ENCODE measurements at places on chromosomes 4 and X.

DNA sequence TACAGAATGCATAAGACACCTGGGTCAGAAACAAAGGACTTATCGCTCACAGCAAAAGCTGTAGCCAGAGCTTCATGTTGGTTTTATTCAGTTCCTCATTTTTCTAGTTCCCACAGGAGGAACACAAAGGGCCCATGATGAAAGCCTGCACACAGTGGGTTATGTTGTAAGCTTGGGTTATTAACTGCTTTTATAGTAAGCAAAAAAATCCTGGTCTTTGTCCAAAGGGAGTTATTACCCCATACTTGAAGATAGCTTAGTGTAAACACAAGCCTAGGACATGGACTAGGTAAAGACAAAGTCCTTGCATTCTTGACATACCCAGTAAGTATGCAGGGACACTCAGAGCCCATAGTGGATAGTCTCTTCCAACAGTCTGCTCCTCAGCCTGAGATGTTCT, 11.7 kb downstream of the BBS12 start:
- peak; percentile 82 for DNase-seq

- no peak for DNase-seq
These were observed 31.5 kb downstream of the PRPS1 start for GRCh38 chrX:107659768-107660167.

- no peak for DNase-seq
These were observed 162.9 kb downstream of the LRBA start for GRCh38 chr4:150852216-150852615.

- no peak for DNase-seq
These were observed 15.8 kb downstream of the NLGN3 start for GRCh38 chrX:71160475-71160874.

- DNase-seq = no peak
These were observed 133.2 kb downstream of the TLL1 start for GRCh38 chr4:166006217-166006616.

DNA sequence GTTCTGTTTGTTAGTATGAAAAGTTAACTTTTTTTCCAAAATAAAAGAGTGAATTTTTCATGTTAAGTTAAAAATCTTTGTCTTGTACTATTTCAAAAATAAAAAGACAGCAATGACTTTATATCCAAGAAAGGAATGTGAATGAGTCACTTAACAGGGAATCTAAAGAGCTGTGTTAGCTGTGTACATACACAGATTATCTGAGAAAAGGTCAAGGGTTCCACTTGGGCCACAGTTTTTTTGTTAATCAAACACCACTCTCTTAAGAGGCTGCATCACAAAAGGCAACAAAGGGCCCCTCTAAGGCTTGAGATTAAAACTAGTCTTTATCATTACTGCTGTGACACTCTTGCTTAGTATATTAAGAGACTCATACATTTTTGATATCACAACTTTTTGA, 82.1 kb downstream of the FIP1L1 start:
- no peak for DNase-seq

DNA sequence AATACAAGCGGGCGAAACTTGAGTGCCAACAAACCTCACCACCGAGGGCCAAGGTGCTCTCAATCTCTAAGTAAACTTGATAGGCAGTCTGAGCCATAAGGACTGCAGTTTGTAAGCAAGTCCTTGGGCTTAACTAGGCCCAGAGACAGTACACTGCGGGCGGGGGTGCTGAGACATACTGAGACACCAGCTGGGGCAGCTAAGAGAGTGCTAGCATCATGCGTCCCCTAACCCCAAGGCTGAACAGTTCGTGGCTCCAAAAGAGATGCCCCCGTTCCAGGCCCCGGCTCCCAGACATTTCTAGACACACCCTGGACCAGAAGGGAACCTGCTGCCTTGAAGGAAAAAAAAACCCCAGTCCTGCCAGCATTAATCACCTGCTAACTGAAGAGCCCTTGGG, 126.8 kb upstream of the PRDX4 start:
- no peak for DNase-seq

DNA sequence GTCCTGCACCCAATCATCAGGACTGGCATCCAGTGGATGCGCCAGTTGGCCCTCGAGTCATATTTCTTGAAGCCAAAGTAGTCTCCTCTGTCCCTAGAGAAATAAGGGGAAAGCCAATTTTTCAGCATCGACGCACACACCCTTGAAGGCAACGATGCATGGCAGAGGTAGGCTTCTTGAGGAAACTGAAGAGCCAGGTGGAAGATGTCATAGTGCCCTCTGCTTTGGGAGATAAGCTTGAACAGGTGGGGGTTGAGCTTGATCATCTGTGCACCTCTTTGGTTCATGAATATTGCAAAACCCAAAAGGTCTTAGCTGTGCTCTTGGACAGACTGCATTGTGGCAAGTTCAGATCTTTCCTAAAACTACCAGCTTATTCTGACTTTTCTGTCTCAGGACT, 34.6 kb upstream of the WDR1 start:
- no peak for DNase-seq

- no peak for DNase-seq
These were observed 7.2 kb downstream of the NR0B1 start for GRCh38 chrX:30301963-30302362.

GRCh38 chr4:41569961-41570360, 32.0 kb downstream of the LIMCH1 start:
- DNase-seq = no peak

- no peak for DNase-seq
These were observed 132.2 kb upstream of the TRIM2 start for GRCh38 chr4:153071958-153072598.

DNA sequence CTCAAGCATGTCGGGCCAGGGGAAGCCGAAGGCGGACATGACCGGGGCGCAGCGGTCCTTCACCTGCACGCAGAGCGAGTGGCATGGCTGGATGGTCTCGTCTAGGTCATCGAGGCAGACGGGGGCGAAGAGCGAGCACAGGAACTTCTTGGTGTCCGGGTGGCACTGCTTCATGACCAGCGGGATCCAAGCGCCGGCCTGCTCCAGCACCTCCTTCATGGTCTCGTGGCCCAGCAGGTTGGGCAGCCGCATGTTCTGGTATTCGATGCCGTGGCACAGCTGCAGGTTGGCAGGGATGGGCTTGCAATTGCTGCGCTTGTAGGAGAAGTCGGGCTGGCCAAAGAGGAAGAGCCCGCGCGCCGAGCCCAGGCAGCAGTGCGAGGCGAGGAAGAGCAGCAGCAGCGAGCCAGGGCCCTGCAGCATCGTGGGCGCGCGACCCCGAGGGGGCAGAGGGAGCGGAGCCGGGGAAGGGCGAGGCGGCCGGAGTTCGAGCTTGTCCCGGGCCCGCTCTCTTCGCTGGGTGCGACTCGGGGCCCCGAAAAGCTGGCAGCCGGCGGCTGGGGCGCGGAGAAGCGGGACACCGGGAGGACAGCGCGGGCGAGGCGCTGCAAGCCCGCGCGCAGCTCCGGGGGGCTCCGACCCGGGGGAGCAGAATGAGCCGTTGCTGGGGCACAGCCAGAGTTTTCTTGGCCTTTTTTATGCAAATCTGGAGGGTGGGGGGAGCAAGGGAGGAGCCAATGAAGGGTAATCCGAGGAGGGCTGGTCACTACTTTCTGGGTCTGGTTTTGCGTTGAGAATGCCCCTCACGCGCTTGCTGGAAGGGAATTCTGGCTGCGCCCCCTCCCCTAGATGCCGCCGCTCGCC, at the start of gene SFRP2:
Gene SFRP2 (minus strand): TSS at position 671 of the 864 bp plus-strand sequence. CDS start 248 bp downstream, at position 423.
- no peak for DNase-seq

GRCh38 chrX:147550217-147550616, 361.5 kb upstream of the FMR1 start:
- no peak for DNase-seq

- no peak for DNase-seq
These were observed 8.0 kb upstream of the PITX2 start for GRCh38 chr4:110630688-110631402.

DNA sequence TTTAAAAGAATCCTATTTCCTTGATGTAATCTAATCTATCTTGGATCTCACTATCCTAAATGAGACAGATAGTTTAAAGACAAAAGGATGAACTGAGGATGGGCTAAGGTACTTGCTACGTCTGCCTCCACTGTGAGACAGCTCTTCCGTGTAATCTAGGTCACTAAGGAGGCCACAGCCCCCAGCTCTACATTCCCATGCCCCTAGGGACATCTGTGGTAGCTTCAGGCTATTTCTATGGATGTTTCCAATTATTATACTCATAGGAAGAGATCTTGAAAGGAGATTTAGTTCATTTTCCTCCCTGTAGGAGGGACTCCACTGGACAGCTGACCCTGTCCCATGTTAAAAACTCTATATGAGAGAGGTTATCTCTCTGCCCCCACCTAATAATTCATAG, 140.8 kb upstream of the TRPC5 start:
- DNase-seq = no peak

GRCh38 chr4:11506194-11506593, 77.5 kb upstream of the HS3ST1 start:
- DNase-seq = no peak

DNA sequence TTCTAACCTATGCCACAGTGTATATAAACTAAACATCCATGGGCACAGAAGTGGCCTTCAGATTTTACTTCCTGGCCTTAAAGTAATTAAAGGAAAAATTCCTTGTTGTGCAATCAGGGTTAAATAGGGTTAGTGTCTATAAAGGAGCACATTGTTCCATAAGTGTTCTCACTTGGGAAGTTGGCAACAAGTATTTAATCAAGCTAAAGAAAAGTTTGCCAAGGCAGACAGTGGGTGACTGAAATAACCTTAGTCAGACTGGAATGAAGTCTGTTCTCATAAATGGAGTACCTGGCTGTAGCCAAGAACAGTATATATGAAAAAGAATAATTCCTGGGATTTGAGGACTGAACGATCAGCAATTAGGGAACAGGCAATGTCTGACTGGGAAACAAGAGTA, 213.6 kb downstream of the HTR2C start:
- DNase-seq = no peak

DNA sequence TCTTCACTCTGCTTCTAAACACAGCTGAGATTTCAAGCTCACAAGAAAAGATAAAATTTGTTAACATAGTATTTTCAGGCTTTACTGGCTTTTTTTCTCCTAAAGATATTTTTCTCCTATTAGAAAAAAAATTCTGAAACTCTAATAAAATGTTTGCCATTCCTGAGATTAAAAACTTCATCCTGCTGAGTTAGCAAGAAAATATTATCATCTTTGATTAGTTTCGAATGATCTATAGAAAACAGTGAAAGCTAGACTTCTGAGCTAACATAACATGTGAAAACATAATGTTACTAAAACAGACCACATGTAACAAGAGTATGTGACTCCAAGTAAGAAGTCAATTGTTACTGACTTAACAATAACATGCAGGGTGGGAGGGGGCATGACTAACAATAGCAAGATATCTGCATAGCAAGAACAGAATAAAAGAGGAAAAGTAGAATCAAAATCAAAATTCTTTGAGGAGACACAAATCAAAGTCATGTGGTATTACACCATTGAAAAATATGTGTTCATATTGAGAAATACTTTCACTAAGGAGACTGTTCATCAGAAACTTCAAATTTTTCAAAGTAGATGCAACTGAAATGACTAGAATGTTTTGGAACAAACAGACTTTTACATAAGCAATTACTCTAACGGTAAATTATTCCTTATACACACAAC, 14.5 kb downstream of the TBCK start:
- DNase-seq = peak; percentile 5

DNA sequence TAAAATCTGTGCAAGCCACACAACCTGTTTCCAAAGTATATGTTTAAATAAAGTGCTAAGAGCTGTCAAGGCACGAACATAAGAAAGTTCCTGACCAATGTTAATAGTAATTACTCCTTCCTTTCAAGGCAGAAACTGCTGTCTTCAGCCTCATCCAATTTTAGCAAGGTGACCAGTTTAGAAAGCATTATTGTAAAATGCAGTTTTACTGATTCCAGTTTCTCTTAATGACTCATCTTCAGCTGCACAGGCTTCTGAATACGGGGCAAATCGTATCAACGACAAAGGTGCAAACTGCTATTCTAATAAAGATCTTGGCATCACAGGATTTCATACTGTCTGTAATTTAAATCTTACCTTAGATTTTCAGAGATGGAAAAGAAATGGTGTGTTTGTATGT, 87.5 kb downstream of the PPP3CA start:
- no peak for DNase-seq

DNA sequence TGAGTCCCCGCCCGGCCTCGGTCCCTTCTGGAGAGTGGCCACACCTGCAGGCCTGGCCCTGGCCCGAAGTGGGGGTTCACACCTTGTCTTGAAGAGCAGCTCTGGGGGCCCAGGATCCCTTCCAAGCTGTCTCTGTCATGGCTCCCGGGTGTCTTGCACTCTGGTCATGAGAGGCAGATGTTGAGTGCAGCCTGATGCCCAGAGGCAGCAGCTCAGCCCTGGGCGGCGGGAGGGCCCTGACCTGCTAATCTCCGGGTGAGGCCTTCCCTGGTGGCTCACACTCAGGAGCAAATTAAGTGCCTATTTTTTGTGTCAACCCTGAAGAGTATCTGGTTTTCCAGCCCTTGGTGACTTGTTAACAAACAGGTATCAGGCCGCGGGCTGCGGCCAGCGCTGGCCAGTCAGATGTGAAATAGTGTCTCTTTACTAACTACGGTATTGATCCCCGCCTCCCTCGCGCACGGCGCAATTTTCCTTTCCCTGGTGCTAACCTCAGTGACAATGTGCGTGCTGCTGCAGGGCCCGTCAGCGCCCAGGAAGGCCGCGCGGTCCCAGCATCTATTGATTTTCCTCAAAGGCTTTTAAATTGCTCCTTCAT, 24.2 kb downstream of the NKX1-1 start:
- DNase-seq = no peak

DNA sequence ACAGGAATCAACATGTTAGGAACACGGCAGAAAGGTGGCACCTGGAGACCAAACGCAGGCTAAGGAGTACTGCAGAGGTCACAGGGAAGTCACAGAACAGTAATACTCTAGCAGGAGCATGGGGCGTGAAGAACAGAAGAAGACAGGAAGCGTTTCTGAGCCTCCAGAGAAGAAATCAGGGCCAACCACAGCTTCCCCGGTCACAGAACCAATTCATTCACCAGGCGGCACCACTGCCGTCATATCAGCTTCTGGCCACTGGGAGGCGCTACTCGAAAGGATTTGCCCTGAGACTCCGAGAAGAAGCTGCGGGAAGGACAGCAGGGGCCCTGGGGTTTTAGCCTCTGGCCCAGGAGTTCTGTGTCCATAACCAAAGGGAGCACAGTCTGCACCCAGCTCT, 78.0 kb upstream of the DRD5 start:
- DNase-seq = no peak

GRCh38 chr4:159677521-159677920, 574.6 kb downstream of the RAPGEF2 start:
- DNase-seq = no peak

GRCh38 chrX:38313190-38313589, 14.1 kb downstream of the RPGR start:
- no peak for DNase-seq

GRCh38 chr4:144757969-144758368, 112.0 kb downstream of the HHIP start:
- DNase-seq = no peak

DNA sequence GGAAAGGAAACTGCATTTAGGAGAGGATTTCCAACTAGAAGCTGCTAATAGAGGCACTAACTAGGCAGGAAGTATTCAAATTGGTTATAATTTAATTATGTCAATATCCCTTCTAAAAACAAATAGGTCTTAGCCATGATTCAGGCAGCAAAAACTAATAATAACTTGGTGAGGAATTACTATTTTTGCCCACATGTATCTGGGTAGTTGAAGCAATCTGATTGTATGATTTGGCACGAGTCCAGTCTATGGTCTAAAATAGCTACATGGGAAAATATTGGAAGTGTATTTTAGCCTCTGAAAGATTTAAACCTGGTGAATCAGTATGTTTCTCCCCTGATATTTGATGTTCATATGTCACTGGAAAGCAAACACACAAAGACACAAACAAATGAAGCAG, 62.2 kb downstream of the MFAP3L start:
- no peak for DNase-seq

GRCh38 chr4:119615068-119615719, 13.4 kb downstream of the PDE5A start:
- DNase-seq = no peak
